Esophagus squamous epithelium (tissue), 5 donors: ENCODE measurements at places on chromosomes 12 and 14.

DNA sequence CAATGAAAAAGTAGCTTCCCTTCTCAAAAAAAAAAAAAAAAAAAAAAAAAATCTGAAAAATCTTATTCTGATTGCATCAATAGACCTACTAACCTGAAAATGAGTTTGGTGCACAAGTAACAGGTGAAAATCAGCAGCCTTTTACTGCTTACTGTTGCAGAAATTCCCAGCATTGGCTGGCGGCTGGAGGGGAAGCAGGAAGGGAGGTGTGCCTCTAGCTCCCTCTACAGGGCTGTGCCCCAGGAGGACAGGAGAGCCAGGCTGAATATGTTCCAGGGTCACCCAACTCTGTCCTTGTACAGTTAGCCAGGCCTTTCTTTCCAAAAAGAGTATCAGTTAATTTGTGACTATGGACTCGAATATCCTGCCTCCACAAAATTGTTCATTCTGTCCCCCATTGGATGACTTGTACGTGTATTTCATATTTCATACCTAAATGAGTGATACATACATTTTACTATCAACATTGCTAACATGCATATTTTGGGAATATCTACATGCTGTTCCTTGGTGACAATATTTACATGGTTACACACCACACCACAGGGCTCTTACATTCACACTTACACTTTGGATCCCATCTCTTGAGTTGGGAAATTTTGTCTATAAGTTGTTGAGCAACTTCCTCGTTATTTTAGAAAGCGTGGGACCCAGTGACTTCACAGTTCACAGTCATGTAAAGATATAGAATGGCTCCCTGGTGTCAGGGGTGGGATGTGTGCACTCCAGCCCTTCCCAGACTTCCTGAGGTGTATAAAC lies 124.8 kb downstream of the SAMD4A start:
- DNase-seq, result no peak

GRCh38 chr14:97713023-97713422 lies 915.8 kb downstream of the VRK1 start:
- DNase-seq, result no peak

DNA sequence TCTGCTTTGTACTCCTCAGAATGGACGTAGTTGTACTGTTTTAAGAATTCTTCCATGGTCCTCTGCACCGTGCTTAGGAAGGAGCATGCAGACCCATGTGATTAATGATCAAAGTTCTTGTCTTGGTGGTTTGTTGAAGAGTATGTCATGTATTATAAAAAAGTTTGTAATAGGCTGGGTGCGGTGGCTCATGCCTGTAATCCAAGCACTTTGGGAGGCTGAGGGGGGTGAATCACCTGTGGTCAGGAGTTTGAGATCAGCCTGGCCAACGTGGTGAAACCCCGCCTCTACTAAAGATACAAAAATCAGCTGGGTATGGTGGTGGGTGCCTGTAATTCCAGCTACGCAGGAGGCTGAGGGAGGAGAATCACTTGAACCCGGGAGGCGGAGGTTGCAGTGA lies 61.8 kb upstream of the RTL1 start:
- no peak for DNase-seq

DNA sequence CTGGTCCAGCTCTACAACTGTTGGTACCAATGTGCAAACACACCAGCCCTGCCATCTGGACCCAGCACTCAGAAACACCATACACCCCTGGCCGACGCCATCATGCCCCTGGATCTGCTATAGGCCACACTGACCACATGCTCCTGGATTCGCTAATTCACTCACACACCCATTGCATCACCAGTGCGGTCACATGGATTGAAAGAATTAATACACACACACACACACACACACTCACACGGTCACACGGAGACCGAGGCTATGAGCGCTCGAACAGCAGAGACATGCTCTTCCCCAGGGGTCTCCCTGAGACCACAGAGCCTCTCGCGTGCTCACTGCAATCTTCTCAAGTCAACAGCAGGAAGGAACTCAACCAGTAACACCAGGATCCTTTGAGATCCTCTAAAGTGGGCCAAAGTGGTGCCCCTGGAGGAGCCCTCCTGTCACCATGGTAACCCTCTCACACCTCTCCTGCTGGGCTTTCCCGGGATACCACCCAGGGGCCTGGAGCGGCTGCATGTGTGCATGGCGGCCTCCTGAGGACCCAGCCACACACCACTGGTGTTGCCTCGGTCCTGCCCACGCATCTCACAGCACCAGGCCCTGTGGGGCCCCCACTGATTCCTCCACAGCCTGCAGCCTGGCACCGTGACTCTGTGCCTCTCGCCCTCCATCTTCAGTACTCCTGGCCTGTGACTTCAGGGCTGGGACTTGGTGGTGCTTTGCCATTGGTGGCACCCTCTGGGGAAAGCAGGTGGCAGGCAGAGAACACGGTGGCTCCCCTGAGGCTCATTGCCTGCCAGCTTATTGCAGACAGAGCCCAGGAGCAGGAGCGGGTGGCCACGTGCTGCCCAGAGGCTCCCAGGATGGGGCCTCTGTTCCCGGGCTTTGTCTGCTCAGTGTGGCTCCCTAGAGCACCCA lies 15.1 kb downstream of the LRTM2 start:
- no peak for DNase-seq

DNA sequence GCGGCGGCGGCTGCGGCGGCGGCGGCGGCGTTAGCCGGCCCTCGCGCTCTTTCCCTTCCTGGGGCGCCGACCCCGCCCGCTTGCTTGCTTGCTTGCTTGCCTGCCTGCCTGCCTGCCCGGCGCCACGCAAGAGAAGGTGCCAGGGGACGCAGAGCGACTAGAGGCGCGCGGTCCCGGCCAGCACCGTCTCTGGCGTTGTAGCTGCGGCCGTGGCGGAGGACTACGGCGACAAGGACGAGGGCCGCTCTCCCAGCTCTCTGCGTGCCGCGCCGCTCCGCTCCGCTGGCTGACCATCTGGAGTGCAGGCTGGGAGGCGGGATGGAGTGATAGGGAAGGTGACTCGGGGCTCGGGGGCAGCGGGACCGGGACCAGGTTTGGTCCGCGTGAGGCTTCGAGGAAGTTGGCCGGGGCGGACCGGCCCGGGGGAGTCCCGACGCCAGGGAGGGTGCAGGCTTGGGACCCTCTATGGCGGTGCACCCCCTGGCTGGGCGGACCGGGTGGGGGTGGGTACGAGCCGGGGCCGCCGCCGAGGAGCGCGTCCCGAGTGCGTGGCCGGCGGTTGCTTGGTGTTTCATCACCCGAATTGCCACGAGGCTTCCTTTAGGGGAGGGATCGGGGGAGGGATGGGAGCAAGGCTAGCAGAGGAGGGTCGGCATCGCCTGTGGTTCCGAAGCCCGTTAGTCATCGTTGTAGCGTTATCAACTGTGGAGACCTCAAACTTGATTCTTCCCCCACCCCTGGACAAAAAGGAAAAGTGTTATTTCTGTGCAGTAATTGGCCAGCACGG lies 471 bp downstream of the XPOT start:
- DNase-seq, result peak; percentile 32

GRCh38 chr12:43550831-43551271 lies 1.2 kb downstream of the ADAMTS20 start:
- DNase-seq, result no peak

GRCh38 chr12:30661210-30661609 lies 34.5 kb downstream of the IPO8 start:
- no peak for DNase-seq

GRCh38 chr12:25644979-25645378 lies 91.9 kb upstream of the LMNTD1 start:
- DNase-seq, result no peak

DNA sequence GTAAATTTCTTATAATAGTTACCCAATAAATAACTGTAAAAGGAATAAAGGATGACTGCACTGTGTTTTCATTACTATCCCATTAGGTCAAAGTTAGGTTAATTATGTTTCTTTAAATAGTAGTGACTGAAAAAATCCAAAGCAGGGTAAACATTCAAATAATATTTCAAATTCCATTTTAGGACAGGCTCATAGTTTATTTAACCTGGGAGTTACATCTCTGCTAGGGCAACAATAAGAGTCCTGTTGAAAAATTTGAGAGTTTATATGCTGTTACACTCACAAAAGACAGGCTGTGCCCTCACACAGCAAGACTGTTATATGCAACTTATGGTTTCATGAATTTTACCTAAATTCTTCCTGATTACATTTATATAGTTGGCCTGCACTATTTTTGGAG lies 8.0 kb downstream of the ERP27 start:
- DNase-seq, result no peak

DNA sequence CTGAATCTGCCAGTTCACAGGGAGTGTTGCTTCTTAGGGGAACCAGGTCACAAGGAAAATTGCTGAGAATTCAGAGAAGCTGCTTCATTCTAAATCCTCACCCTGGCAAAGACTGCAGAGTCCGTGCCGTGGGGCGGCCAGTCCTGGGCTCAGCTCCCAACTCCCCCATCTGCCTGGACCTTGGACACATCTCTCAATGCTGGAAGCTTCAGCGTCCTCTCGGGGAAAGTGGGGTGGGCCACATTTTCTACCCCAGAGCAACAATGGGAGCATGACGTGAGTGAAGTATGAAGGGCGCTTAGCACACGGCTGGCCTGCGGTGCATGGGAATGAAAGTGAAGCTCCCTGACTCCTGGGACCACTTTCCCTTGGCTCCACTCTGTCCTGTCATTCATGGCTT lies 31.2 kb downstream of the HVCN1 start:
- DNase-seq, result no peak

GRCh38 chr12:2457933-2458414 lies 336.8 kb upstream of the FKBP4 start:
- DNase-seq, result no peak

GRCh38 chr12:99544457-99544856 lies 103.1 kb upstream of the GARIN6 start:
- no peak for DNase-seq

GRCh38 chr14:101593411-101594238 lies 32.3 kb downstream of the DIO3 start:
- DNase-seq, result no peak

GRCh38 chr12:55737581-55738122 lies 5.3 kb upstream of the GDF11 start:
- DNase-seq, result no peak

DNA sequence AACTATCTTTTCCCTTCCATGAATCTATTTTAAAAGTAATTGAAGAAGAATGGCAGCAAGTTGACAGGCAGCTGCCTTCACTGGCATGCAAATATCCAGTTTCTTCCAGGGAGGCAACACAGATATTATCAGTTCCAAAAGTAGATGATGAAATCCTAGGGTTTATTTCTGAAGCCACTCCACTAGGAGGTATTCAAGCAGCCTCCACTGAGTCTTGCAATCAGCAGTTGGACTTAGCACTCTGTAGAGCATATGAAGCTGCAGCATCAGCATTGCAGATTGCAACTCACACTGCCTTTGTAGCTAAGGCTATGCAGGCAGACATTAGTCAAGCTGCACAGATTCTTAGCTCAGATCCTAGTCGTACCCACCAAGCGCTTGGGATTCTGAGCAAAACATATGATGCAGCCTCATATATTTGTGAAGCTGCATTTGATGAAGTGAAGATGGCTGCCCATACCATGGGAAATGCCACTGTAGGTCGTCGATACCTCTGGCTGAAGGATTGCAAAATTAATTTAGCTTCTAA lies 18.4 kb downstream of the TMPO start:
- DNase-seq, result no peak

DNA sequence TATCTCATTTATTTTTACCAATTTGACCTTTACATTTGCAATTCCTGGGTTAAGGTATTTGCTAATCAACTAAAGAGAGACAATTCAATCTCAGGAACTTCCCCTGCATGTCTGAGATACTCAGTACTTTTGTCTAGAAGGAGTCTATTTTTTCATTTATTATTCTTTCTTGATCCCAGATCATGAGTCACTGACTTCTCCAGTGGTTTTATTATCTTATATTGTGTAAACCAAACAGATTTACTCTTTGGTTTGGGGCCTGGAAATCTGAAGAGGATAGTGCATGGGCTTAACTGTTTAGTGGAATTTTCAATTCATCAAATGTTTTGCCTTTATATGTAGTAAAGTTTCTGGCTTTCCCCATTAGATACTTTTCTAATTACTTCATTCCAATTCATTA lies 185.4 kb downstream of the ALG10B start:
- no peak for DNase-seq

GRCh38 chr12:30243426-30243825 lies 452.2 kb downstream of the IPO8 start:
- no peak for DNase-seq

DNA sequence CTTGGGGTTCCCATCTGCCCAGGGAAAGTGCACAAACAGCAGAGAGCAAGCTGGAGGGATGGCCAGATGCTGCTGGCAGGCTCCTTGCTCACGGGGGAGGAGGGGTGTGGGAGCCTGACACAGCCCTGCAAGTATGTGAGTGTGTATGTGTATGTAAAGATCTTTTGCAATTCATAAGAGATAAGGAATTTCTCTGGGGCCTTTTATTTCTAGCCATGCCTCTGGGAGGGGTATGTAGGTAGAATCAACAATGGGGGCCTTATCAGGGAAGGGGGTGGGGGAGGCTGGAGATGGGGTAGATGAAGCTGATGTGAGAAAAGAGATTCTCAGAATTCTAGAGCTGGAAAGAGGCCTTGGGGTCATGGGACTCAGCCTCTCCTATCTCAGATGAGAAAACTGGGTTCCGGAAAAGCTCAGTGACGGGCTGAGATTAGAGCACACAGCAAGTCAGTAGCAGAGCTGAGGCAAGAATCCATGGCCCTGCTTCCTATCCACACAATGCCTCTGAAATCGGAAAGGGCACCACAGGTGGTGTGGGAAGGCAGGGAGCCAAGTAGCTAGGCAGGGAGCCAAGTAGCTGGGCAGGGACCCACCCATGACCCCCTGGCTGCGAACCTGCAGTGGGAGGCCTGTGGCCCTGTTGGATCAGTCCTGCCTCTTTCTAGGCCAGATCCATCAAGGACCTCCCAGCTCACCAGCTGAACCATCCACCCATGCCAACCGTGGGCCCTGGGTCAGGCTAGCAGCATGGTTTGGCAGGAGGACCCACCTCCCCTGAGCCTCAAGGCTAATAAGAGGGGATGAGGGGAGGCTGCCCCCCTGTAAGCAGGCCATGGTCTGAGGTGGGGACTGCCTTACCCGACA lies 54.7 kb downstream of the PLEKHG3 start:
- DNase-seq, result no peak

GRCh38 chr12:49645146-49646039 lies 22.0 kb downstream of the PRPF40B start:
- DNase-seq, result no peak

GRCh38 chr14:36055681-36056225 lies 120.8 kb downstream of the PTCSC3 start:
- DNase-seq, result no peak

DNA sequence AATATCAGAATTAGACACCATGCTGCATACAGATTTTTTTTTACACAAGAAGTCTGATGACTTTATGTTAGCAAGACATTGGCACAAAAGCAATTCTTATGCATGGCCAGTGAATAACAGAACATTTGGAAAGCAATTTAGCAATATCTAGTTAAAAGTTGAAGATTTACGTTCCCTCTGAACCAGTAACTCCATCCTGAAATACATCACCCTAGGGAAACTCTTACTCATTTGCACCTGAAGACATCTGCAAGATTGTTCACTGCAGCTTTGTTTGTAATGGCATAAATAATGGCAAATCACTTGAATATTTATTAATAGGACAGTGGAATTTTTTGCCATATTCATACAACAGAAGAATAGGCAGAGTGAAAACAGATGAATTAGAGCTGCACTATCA lies 670.0 kb upstream of the NOVA1 start:
- no peak for DNase-seq
